ENCODE measurements at places on chromosomes 16 and 17.

GRCh38 chr16:54397190-54397835 is 110.7 kb upstream of the IRX3 start:
- no peak for DNase-seq

- no peak for DNase-seq
Measured at GRCh38 chr17:69654981-69655855, 240.7 kb downstream of the MAP2K6 start.

DNA sequence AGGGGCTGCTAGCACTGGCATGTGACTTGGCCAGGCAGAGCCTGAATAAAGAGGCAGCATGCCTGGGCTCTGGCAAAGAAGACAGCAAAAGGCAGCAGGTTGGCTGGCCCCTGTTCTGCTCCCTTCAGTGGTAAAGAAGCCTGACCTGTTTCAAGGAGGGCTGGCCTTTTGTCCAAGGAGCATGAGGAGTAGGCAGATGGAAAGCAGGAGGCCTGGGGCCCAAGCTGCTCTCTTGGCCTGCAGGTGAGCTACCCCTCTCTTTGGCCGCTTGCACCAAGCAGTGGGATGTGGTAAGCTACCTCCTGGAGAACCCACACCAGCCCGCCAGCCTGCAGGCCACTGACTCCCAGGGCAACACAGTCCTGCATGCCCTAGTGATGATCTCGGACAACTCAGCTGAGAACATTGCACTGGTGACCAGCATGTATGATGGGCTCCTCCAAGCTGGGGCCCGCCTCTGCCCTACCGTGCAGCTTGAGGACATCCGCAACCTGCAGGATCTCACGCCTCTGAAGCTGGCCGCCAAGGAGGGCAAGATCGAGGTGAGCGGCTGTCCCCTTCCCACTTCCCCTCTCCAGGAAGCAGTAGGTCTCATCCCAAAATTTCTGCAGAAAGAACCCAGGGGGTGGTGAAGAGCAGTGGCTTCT is 8.0 kb downstream of the TRPV2 start:
- DNase-seq = no peak

DNA sequence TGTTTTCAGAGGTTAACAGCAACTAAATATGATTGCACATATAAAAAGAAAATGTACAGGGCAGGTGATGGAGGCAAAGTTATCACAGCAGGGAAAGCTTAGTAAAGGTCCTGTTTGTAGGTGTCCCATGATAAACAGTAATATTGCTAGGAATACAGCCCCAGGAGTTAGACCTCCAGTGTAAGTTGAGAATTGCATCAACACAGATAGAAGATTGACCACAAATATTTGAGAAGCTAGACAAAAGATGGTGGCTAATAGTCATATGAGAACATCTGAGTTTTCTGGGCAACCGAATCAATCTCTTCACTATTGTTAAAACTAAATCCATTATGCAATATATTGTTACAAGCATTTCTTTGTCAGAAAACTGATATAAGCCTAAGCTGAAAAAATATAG is 152.6 kb downstream of the CDH11 start:
- no peak for DNase-seq

- DNase-seq = no peak
Measured at GRCh38 chr17:40462343-40463121, 19.3 kb downstream of the IGFBP4 start.

DNA sequence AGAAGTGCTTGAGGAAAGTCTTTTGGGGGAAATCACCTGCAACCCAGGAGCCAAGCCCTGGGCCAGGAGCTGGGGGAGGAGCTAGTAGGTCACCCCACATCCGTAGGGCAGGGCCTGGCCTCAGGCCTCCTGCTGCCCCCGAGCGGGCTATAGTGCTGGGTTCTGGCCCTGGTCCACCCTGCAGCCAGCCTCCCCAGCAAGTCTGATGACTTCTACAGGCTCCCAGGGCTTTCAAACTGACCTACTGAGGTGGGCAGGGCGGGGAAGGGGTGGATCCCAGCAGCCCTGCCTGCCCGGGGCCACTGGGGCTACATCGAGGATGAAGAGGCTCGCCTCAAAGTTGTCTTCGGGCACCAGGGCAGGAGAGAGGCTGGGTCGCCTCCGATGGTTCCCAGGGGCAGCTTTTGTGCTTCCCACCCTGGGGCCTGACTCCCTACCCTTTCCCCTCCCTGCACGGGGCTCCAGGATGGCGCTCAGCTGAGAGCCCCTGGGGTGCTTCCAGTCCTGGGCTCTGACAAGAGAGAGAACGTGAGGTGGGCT is 5.0 kb downstream of the CENPX start:
- DNase-seq = no peak

DNA sequence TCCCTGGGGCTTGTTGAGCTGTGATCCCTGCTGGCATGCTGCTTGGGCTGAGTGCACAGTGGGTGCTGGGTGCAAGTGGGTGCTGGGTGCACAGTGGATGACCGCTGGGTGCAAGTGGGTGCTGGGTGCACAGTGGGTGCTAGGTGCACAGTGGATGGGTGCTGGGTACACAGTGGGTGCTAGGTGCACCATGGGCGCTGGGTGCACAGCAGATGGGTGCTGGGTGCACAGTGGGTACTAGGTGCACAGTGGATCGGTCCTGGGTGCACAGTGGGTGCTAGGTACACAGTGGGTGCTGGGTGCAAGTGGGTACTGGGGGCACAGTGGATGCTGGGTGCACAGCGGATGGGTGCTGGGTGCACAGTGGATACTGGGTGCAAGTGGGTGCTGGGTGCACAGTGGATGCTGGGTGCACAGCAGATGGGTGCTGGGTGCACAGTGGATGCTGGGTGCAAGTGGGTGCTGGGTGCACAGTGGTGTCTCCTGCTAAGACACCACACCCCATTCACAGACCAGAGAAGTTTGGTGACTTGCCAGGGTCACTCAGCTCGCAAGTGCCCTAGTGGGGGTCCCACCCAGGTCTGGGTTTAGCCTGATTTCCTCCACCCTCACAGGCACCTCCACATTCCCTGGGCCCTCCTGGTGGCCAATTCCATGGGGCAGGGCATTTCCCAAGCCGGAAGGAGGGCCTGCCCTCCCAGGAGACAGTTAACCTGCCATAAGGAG is 33.5 kb downstream of the ZFPM1 start:
- no peak for DNase-seq

Data from Peyer's patch (tissue), 4 donors.